ENCODE measurements at places on chromosomes 2 and 18.

DNA sequence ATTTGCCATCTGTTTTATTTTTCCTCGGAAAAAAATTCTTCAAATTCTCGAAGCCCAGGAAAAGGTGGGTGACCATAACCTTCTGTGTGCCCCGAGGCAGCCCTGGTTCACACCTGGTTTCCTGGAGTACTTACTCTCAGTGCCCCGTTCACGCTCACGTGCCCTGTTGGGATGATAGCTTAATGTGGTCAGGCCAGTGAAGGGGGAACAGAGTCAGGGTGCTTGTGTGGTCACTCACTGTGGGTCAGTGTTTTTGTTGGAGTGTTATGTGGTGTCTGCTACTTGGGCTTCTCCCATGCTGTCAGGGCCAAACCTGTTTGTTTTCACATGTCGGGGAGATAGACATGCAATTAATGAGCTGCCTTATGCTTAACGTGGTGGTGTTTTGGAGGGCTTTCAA, 78.1 kb downstream of the MAP4K4 start:
- DNase-seq = no peak

- DNase-seq = no peak
Observed at GRCh38 chr2:226631671-226632070, 167.9 kb downstream of the IRS1 start.

GRCh38 chr2:238845583-238846377, 2.1 kb upstream of the TWIST2 start:
- DNase-seq = no peak

DNA sequence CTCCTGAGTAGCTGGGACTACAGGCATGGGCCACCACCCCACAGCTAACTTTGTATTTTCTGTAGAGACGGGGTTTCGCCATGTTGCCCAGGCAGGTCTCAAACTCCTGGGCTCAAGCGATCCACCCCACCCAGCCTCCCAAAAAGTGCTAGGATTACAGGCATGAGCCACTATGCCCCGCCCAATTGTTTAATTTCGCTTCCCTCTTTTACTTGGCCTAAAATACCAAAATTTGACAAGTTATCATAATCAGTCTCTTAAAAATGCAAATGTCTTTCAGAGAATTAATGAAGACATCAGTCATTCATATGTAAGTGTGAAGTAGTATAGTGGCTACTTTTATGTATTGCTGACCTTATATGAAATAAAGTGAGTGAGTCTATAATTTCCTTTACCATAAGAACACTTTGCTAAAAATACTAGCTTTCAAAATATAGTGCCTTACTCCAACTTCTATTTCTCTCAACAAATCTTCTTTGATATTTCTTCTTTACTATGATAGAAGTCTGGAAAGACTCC, 9.8 kb downstream of the FBXO11 start:
- no peak for DNase-seq

- no peak for DNase-seq
Observed at GRCh38 chr2:20549691-20550348, 101.1 kb downstream of the HS1BP3 start.

- DNase-seq = peak; percentile 14
Observed at GRCh38 chr2:43027097-43027873, 199.1 kb downstream of the ZFP36L2 start.

DNA sequence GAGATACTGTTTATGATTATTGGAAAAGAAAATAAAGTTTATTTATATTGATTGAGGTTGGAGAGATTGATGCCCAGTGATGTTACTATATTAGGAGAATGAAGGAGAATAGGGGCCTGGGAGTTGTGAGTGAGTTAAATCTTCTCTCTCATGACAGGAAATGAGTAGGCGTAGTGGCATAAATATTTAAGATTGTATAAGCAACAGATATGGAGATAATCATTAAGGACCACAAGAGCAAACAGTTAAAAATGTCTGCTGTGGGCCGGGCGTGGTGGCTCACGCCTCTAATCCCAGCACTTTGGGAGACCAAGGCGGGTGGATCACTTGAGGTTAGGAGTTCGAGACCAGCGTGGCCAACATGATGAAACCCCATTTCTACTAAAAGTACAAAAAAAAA, 62.7 kb downstream of the PTRHD1 start:
- DNase-seq = no peak

- peak; percentile 53 for DNase-seq
Observed at GRCh38 chr2:176140513-176141317, 10.6 kb upstream of the HOXD4 start.

- DNase-seq = no peak
Observed at GRCh38 chr2:52498077-52498750, 1269.4 kb upstream of the CHAC2 start.

DNA sequence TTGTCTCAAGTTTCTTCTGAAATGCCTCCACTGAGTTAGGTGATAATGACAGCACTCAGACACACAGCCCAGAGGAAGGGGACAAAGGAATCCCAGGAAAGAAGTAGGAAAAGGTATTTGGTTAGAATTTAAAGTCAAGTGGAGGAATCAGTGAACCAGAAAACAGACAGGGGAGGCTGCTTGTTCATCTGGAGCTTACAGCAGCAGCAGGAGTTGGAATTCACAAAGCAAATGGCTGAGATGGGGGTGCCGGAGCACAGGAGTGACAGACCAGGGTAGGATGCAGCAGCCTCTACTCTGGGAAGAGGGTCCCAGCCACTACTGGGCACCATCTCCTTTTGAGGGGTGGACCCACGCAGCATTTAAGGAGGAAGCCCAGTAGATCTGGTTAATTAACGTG, 104.8 kb downstream of the ST6GAL2 start:
- no peak for DNase-seq

DNA sequence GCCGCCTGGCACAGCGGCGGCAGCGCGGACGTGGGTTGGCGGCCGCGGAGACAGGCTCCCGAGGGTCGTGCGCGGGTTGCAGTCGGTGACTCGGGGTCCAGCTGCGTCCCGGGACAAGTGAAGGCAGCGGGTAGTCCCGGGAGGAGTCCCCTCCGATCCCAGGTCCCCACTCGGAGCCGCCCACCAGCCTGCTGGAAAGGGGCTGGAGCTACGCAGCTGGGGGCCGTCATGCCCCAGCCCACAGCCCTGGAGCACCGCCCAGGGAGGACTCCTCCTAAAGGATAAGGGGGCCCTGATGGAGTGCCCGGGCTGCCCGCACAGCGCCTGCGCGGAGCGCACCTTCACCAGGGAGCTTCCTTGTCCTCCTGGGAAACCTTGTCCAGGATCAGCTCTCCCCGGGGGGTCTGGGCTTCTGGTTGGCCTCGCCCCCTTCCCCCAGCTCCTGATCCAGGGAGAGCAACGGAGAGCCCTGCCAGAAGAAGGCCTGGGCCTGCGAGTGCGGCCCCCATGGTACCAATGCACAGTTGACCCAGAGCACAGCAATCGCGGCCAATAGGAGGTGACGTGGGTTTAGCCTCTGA, 25.9 kb upstream of the ALPP start:
- DNase-seq = no peak

GRCh38 chr2:207571370-207571769, 41.6 kb downstream of the CREB1 start:
- no peak for DNase-seq

DNA sequence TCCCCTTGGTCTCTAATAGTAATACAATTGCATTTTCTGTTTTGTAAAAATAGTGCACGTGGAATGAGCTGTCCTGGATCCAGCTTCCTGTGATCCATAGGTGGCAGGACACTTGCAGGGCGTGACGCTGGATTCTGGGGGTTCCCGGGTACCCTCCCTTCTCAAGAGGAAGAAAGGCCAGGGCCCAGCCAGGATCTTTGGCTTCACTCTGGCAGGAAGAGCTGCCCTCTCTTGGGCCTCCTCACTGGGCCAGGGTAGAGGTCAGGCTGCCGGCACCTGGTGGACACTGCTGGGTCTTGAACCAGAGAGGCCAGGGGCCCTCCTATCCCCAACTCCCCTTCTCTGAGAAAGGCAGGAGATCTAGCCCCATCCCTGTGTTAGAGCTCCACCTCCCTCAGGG, 37.8 kb upstream of the OTOF start:
- DNase-seq = no peak

DNA sequence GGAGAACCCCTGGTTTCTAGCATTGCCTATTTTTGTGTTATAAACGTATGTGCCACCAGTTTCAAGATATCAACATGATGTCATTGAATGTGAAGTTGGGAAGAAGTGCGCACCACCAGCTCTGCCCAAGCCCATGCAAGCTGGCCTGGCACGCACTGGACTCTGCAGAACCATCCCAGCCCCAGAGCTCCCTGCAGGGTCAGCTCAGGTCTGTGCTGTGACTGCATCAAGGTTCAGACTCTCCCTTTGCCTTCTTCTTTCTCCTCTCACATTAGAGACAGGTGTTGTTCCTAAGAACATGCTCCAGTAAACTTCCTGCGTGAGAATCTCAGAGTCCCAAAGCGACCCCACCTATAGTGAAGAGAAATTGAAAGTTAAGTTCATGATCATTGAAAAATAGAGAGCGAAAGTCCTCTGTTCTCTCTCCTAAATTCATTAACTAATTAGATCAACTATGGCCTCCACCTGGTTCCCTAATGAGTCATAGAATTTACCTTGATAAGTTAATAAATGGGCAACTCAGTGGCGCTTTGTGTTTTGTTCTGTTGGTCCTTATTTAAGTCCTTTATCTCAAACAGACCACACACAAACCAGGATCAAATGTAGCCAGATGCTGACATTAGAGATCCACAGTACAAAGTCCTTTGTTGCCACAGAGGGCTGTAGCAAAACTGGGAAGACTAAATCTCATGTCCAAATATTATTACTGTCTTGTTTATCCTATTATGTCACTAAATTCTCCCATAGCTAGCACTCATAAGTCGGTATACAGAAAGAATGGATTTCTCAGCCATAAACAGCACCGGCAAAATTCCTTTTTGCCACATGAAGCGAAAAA, 432.3 kb downstream of the STK39 start:
- no peak for DNase-seq

DNA sequence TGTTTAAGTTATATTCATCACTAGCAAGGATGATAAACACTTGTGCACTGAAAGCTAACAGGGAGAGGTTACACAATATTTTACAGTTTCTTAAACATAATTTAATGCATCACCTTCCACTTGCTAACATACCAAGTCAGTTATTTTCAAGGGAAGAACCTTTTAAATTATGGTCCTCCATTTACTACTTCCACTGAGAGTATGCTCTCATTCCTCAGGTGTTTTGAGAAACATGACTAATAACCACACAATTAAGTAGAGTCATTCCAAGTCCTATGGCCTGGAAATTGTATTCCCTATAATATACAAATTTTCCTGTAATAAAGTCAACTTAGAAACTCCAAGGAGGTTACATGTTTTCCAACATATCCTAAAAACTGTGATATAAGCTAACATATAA, 152.3 kb upstream of the STON1 start:
- DNase-seq = no peak

DNA sequence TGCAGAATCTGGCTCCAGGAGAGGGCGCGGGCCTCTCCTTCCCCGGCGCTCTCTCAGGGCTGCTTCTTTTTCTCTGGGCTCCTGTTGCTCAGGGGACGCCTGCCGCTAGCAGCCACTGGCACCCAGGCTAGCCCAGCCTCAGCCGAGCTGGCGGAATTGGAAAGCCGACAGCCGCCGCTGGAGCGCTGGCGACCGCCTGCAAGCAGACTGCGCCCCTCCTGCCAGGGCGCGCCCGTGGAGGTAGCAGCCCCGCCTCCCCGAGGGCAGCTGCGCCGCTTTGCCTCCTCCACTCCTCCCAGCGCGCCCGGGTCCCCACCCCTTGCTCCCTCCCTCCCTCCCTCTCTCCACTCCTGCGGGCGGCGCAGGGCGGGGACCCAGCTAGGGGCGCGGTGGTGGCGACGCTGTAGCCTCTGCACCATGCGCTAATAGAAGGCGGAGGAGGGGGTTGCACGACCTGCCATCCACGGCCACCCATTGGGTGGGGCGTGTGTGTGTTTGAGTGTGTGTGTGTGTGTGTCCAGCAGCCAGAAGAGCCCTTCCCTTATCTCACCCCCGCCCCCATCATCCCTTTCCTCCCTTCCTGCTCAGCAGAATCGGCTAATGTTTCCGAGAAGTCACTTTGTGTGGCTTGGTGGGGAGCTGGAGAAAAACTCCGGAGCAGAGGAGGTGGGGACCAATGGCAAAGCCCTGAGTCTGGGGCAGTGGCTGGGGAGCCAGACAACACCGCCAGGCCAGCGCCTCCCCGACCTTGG, at the start of gene SCN9A:
SCN9A (minus strand) TSS at position 209 of the 752 bp plus-strand sequence. CDS start 64,188 bp downstream, outside the sequence.
- DNase-seq = no peak

GRCh38 chr2:212384027-212384426, 154.6 kb downstream of the ERBB4 start:
- DNase-seq = no peak

GRCh38 chr2:50069454-50069853, 915.1 kb upstream of the FSHR start:
- no peak for DNase-seq

DNA sequence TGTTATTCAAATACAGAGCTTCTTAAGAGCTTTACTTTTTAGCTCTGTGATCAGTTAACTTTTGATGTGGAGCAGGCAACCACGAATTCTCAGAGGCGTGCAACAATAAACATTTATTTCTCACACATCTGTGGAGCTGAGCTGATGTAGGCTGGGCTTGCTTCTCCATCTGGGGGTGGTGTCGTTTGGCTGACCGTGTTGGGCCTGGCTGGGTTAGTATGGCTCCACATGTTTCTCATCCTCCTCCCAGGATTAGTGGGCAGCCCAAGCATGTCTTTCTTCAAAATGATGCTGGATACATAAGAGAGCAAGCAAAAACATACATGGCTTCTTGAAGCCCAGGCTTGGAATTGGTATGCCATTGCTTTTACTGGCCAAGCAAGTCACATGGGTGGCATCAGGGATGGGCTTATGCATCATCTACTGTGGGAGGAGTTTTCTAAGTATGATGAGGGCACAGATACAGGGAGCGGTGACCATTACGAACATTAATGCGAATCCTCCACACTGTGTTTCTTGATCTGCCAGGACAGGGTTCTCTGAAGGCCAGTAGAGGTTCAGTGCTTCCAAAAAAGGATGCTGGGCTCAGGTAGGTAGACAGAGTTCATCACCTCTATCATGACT, 157.0 kb upstream of the TNP1 start:
- no peak for DNase-seq

GRCh38 chr2:207711750-207712530, 500 bp downstream of the CCNYL1 start:
- DNase-seq = peak; percentile 42

- no peak for DNase-seq
Observed at GRCh38 chr2:38794235-38794946, 16.4 kb downstream of the GEMIN6 start.

DNA sequence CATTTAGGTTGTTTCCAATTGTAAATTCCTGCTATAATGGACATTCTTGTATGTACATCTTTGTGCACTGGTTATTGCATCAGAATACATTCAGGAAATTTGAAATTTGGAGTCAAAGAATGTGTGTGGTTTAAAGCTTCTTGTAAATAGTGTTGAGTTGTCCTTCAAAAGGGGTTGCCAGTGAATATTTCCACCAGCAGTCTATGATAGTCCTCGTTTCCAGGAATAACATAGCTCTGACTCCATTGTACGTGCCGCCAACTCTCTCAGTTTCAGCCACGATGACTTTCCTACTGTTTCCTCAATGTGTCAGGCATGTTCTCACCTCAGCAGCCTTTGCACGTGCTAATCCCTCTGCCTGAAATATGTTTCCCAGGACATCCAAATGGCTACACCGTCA, 10.9 kb upstream of the HS6ST1 start:
- no peak for DNase-seq

DNA sequence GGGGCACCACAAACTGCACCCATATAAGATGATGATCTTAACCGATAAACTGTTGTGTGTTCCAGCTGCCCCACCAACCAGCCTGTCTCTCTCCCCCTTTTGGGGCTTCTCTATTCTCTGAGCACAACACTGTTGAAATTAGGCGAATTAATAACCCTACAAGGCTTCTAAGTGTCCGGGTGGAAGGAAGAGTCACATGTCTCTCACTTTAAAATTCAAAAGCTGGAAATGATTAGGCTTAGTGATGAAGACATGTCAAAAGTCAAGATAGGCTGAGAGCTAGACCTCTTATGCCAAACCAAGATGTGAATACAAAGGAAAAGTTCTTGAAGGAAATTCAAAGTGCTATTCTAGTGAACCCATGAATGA, 782.1 kb downstream of the MBD2 start:
- no peak for DNase-seq

Data from CD4-positive, alpha-beta T cell treated with Interleukin-4 for 1 hour (primary cell).